ENCODE measurements at places on chromosomes 5 and 9. TPM values are rescaled to one million over a fixed set of nuclear protein-coding genes. Genes with fewer than 3 reads are reported as not detected.

Gene CERCAM
- 39.5 TPM for total RNA-seq

Gene SH2D3C
- not detected for total RNA-seq

Gene PCDHGB6
- not detected for total RNA-seq

Gene GRPEL2
- 4.9 TPM for total RNA-seq

Gene PRR16
- not detected for total RNA-seq

Gene SLC4A9
- not detected for total RNA-seq

Gene FRRS1L
- total RNA-seq = 0.15 TPM

Gene STK32A
- 0.23 TPM for total RNA-seq

Gene SLC6A3
- 0.37 TPM for total RNA-seq

Gene PRPF4
- total RNA-seq = 54.4 TPM

Gene PRLR
- total RNA-seq = 0.39 TPM

Gene ENTREP1
- total RNA-seq = 0.62 TPM

Gene PRRX2
- 12.5 TPM for total RNA-seq

Gene SPATA6L
- 1.8 TPM for total RNA-seq

Gene EDIL3
- 0.31 TPM for total RNA-seq

Gene ZFP37
- 1.6 TPM for total RNA-seq

Gene LCNL1
- total RNA-seq = 0.18 TPM
